Activated CD4-positive, alpha-beta T cell treated with anti-CD3 and anti-CD28 coated beads, Interleukin-2, amount 50 U/mL, for 4 hours (primary cell): ENCODE measurements at places on chromosomes 16 and 17.

GRCh38 chr17:73226556-73227172, 33.8 kb downstream of the COG1 start:
- DNase-seq: no peak

DNA sequence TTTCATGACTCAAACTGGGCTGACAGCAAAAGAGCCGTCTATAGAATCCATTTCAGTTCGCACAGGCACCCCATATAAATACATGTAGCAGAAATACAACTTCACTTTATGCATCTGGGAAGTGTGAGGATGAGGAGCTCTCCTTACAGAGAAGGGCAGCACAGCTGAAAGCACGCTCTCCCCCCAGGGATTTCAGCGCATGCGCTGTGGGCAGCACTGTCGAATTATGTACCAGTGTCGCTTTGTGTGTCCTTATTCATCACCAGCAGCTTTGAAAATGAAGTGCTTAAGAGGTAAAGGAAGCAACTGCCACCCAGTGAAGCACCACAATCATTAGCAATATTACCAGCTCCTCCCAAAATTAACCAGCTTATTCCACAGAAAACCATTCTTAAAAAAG, 39.9 kb downstream of the CEP95 start:
- no peak for DNase-seq

DNA sequence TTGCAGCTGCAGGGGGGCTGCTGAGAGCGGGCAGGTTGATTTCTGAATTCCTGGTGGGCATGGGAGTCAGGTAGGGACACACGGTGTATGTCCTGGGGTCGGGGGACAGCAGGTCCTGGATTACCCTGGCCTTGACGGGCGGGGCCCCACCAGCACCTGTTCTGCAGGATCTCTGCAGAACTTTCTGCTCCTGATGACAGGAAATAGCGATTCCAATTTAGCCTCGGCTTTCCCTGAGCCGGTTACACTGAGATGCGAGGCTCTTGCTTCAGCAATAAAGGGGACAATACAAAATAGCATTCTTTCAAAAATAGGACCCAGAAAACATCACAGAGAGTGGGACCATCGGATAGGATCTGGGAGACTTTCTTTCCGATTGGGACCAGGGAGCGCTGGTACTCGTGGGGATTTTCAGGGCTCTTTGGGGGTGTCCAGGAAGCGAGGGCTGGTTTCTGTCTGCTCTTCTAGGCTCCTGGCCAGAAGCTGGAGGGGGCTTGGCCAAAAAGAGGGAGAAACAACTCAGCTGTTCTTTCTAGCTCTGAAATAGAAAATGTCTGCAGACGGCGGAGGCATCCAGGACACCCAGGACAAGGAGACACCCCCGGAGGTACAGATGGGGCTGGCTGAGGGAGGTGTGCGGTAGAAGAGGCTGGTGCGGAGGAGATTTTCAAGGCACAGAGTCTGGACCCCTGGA, 642 bp downstream of the ZNF205 start:
- no peak for DNase-seq

GRCh38 chr17:63139356-63139755, 173.3 kb downstream of the TANC2 start:
- DNase-seq: no peak

- no peak for DNase-seq
Measured at GRCh38 chr16:52547834-52548215, 882 bp upstream of the TOX3 start.
